CD4-positive, alpha-beta T cell treated with Interferon alpha-2 for 1 hour (primary cell): ENCODE measurements at places on chromosomes 16 and 17.

- DNase-seq, result peak; percentile 54
These were observed 13.2 kb upstream of the AURKB start for GRCh38 chr17:8223356-8224126.

DNA sequence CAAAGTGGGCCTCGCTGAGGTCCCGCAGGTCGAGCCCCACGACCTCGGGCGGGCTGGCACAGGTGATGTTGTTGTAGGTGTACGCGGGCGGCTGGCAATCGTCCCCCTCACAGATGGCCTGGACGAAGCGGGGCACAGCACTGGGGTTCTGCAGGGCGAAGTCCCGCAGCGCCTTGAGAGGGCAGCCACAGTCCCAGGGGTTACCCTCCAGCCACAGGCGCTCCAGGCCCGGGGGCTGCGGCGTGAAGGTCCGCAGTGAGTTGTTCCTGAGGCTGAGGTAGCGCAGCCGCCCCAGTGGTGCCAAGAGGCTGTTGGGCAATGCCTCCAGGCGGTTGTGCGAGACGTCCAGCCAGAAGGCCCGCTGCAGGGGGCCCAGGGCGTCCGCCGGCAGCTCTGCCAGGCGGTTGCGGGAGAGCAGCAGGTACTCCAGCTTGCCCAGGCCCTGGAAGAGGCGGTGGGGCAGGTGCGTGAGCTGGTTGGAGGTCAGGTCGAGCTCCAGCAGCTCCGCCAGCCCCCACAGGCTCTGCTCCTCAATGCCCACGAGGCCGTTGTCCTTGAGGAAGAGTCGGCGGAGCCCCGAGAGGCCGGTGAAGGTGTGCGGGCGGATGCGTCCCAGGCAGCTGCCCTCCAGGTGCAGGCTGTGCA is 2.8 kb downstream of the IGFALS start:
- DNase-seq, result no peak

DNA sequence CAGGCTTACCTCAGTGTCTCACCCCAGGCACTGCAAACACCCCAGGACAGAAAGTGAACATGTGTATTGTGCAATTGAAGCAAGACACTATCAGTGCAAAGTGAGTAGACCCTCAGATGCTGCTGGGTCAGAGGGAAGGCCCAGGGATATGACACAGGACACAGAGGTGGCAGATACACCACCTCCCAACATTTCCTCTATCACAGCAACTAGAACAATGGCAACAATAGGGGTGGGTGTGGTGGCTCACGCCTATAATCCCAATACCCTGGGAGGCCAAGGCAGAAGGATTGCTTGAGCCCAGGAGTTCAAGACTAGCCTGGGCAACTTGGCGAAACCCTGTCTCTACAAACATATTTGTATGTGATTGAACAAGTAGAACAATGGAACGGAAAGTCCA is 22.5 kb downstream of the MILR1 start:
- DNase-seq, result no peak

DNA sequence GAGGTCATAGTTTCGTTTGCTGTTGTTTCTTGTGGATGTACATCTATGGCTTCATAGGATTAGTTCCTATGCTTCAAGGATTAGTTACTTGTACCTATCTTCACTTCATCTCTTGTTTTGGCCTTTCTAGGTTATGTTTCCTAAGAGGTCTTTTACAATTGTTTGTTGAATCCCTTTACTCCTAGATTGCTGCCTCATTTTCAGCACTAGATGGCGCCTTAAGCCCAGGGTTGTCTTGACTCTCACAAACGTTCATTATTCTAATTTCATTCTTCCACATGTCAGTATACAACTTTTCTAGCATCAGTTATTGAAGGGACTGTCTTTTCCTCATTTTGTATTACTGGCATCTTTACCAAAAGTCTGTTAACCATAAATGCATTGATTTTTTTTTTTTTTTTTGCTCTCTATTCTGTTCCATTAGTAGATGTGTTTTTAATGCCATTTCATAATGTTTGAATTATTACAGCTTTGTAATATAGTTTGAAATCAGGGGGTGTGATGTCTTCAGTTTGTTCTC is 45.0 kb upstream of the NACA2 start:
- peak; percentile 68 for DNase-seq

DNA sequence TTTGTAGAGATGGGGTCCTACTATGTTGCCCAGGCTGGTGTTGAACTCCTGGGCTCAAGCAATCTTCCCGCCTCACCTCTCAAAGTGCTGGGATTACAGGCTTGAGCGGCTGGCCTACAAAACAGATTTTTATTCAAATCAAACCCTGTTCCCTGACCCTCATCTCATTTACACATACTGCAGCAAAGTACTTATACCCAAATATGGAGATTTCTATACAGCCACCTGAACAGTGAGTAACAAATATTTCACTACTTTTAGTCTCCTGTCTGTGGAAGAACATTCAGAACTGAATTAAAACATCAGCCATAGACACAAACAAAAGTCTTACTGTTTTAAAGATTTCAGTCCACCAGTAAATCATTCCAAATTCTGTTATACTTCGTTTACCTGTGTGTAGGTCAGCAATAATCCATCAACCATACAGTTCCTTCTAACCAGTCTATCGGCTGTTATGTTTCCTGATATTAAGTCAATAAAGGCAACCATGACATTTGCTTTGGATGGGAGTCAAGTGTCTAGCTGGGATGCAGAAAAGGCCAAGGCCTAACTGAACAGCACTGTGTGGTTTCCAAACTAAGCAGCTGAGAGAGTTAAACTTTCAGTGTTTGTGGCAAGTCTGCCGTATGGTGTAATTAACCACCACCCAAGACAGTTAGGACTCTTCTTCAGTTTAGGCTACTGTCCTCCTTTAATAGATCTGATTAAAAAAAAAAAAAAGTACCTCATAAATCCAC is 22.3 kb downstream of the ERN1 start:
- no peak for DNase-seq

- DNase-seq, result no peak
These were observed 71.5 kb downstream of the TNFRSF13B start for GRCh38 chr17:16900288-16900882.

DNA sequence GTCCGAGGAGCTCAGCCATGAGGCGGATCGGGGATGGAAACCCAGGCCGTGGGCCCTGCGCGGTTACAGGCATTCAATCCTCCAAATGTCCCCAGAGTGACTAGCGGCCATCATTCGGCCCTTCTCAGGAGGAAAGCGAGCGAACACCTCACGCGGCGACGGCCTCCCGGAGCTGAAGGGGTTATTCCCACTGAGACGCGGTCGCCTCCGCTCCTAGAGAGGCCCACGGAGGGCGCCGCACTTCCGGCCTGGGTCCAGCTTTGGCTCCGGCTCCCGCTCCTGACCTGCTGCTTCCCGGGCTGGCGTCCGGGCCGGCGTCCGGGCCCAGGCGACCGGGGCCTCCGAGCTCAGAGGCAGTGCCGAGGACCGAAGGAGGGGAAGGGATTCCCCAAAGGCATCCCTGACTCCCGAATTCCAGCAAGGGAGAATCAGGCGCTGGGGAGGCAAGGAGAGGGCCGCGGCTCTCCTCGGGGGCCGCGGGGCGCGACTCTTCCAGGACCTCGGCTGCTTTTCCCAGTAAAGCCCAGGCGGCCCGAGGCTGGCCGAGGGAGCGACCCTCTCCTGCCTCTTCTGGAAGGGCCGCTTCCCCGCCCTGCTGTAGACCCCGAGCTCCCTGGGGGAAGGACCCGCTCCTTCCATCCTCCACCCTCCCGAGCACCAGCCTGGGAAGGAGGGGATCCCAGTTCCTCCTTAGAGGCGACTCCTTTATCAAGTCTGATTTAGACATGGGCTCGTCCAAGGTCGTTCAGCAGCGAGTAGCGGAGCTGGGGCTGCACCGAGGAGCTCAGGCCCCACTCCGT is 18.6 kb upstream of the ZNF629 start:
- DNase-seq, result peak; percentile 56

GRCh38 chr16:30122604-30123160 is 338 bp downstream of the MAPK3 start:
- DNase-seq, result no peak

GRCh38 chr17:42682722-42683403 is 532 bp downstream of the CNTNAP1 start:
- DNase-seq, result no peak

GRCh38 chr17:6110088-6110487 is 39.9 kb downstream of the WSCD1 start:
- DNase-seq, result no peak

DNA sequence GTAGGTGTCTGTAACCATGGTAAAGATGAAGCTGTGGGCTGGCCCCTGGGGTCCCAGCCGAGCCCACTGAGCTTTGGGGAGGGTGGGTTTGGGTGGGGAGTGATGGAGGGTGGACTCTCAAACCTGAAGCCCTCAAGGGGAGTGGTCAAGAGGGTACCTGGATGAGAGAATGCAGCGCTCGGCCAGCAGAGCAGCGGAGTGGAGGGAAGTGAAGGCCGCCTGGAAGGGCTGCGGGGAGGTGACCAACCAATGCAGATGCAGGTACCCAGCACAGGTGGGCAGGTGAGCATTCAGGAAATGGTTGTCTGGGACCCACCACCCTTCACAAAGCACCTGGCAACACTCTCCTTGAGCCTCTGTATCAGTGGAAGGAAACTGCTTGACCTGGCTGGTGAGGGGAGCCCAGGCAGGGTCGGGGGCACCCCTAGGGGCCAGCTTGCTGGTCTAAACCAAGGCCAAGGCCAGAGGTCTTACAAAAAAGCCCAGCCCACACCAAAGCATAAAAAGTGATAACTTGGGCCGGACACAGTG is 3.4 kb upstream of the SLC5A10 start:
- no peak for DNase-seq

DNA sequence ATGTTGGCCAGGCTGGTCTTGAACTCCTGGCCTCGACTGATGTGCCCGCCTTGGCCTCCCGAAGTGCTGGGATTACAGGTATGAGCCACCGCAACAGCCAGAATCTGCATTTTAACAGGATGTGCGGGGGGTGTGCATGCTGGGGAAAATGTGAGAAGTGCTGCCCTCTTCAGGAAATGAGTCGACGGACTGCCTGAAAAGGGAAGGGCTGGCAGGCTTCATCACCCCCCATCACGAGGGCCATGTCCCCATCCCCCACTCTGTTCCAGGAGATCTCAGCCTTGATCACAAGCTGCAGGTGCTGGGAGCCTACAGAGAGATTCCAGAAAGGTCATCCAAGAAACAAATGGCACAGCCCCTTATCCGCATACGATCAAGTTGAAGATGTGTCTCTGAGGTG is 195.3 kb upstream of the RPL38 start:
- peak; percentile 14 for DNase-seq

DNA sequence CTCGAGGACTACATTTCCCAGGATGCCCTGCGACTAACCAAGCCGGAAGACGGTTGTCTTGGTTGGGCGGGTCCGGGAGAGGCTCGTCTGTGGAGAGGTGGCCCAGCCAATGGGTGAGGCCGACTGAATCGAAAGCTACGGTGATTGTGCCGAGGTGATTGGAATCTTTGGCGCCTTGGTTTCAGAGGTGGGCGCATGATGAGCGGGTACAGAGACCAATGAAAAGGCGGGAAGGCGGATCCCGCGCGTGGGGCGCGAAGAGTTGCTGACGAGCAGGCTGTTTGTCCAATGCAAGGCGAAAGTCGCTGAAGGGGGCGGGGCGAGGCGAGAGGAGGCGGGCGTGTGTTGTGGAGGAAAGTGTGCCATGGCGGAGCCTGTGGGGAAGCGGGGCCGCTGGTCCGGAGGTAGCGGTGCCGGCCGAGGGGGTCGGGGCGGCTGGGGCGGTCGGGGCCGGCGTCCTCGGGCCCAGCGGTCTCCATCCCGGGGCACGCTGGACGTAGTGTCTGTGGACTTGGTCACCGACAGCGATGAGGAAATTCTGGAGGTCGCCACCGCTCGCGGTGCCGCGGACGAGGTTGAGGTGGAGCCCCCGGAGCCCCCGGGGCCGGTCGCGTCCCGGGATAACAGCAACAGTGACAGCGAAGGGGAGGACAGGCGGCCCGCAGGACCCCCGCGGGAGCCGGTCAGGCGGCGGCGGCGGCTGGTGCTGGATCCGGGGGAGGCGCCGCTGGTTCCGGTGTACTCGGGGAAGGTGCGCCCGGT is at the start of gene NFATC2IP:
Gene NFATC2IP (plus strand): TSS at position 290 of the 762 bp plus-strand sequence. CDS start 75 bp downstream, at position 365.
- peak; percentile 100 for DNase-seq

DNA sequence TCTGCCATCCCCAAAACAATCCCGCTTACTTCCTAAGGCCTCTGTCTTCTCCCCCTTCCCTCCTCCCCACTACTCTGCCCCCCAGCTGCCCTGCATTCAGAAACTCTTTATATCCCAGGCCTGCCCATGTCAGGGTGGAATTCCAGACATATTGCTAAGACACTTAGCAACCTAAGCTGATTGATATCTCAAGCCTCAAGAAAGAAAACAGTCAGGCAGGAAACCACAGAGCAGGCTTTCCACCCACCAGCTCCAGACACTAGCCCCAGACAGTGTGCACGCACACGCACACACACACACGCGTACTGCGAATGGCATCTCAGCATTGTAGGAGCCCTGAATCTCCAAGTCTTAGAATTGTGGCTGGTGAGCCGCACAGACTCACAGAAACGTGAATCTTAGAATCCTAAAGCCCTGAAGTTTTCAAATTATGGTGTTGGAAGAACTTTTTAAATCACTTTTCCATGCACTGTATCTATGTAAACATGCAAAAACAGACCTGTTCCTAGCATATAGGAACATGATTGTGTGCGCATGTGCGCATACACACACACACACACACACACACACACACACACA is 8.8 kb upstream of the LPCAT2 start:
- DNase-seq, result no peak

GRCh38 chr16:177394-177822 is 928 bp downstream of the HBA1 start:
- DNase-seq, result no peak

- no peak for DNase-seq
These were observed 1.3 kb upstream of the KRTAP2-1 start for GRCh38 chr17:41048441-41048840.

DNA sequence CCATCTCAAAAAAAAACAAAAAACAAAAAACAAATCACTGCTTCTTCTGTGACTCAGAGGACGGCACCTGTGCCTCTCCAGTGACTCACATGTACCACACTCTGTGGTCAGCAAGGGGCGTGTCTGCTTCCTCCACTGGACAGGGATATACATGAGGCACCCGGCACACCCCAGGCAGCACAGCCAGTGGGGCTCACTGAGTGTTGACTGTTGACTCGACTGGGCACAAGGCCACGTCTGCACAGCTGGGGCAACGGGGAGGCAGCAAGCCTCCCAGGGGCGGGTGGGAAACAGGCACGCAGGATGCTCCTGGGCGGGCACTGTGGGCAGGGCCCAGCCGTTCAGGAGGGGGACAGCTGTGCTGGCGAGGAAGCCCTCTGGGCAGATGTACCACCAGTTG is 64.1 kb downstream of the TIMM22 start:
- DNase-seq, result peak; percentile 17

GRCh38 chr16:79155471-79155870 is 445.1 kb downstream of the MAF start:
- no peak for DNase-seq

GRCh38 chr16:4882633-4883285 is 35.5 kb downstream of the UBN1 start:
- no peak for DNase-seq

GRCh38 chr17:79624718-79625478 is 14.0 kb upstream of the RBFOX3 start:
- DNase-seq, result no peak

GRCh38 chr16:67026570-67026969 is 2.4 kb upstream of the CBFB start:
- no peak for DNase-seq

DNA sequence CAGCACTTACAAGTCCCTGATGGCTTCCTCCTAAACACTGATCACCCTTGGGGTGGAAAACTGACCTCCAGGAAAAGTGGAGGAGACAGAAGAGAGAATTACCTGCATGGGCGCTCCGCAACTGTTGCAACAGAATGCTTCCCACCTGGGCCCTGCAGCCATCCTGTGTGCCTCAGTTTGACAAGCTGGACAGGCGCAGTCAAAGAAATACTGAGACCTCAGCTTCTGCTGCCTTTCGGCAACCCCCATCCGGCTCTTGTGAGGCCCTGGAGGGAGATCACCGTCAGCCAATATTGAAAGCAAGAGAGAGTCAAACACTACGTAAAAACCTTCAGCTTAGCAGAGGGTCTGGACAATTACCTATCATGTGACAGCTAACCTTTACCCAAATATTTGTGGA is 24.8 kb downstream of the SERPINF1 start:
- DNase-seq, result no peak
